ENCODE measurements at places on chromosomes 3 and 15. TPM values are rescaled to one million over a fixed set of nuclear protein-coding genes. Genes with fewer than 3 reads are reported as not detected.
A peak's percentile ranks its signal among the peaks of the same experiment; 100 is the strongest.

DNA sequence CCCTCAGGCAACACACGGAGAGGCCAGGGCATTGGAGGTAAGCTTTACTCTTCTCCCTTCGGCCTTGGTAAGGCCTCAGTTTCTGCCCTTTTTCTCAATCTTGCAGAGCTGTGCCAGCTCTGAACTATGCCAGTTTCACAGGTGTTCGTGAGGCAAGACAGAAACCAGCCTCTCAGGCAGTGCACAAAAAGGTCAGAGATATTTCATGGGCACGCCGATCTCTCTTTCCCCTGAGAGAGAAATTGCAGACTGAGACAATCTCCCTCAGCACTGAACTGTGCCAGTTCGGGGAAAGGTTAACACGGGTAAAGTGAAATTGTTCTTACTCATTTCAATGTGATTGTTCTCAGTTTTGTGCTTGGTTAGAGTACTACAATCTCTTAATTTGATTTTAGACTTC lies 88.5 kb downstream of the GMNC start:
- H3K36me3 ChIP-seq = no peaks in the 10 kb centered on the region
- no peaks in the 10 kb centered on the region for H3K4me1 ChIP-seq
- no peaks in the 10 kb centered on the region for H3K27me3 ChIP-seq
- no peak for DNase-seq

The KLHL40 gene
- total RNA-seq = not detected

GRCh38 chr3:190005343-190006113 lies 115.2 kb downstream of the P3H2 start:
- H3K27ac ChIP-seq = no peak overlapping the region
- H3K4me3 ChIP-seq = no peak overlapping the region
- H3K36me3 ChIP-seq = no peaks in the 10 kb centered on the region
- H3K27me3 ChIP-seq = no peaks in the 10 kb centered on the region

DNA sequence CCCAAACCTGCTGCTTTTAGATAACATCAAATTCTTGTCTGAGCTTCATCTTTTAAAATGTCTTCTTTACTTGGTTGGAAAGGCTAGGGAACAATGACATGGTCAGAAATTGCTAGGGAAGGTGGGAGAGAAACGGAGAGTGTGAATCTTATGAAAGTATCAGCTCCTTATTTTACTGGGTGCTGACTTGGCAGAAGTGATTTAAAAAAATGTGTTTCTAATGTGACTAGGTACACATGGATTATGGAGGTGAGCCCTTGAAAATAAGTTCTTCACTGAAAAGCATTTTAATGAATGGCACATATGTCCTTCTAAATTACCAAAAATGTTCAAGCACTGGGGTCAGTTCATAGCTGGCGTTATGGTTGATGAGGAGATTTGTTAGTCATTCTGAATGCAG lies 54.0 kb upstream of the PPARG start:
- no peak for DNase-seq
- H3K36me3 ChIP-seq = no peaks in the 10 kb centered on the region
- H3K4me3 ChIP-seq = no peak overlapping the region
- H3K27me3 ChIP-seq = no peaks in the 10 kb centered on the region
- H3K4me1 ChIP-seq = no peaks in the 10 kb centered on the region
- no peak overlapping the region for H3K27ac ChIP-seq

- H3K4me3 ChIP-seq = no peak overlapping the region
- H3K27ac ChIP-seq = no peak overlapping the region
- DNase-seq = no peak
- H3K36me3 ChIP-seq = no peaks in the 10 kb centered on the region
Measured at GRCh38 chr15:75684648-75685047, 28.0 kb downstream of the CSPG4 start.

- H3K27ac ChIP-seq = no peak overlapping the region
- no peak for DNase-seq
- no peaks in the 10 kb centered on the region for H3K27me3 ChIP-seq
Measured at GRCh38 chr3:62936626-62937254, 61.5 kb upstream of the CADPS start.

GRCh38 chr3:56115698-56116097 lies 352.6 kb downstream of the ERC2 start:
- no peaks in the 10 kb centered on the region for H3K36me3 ChIP-seq
- no peak overlapping the region for H3K4me3 ChIP-seq
- H3K27me3 ChIP-seq = no peaks in the 10 kb centered on the region
- H3K4me1 ChIP-seq = no peaks in the 10 kb centered on the region
- H3K27ac ChIP-seq = no peak overlapping the region

The IL17RD gene
- total RNA-seq = 44.1 TPM

DNA sequence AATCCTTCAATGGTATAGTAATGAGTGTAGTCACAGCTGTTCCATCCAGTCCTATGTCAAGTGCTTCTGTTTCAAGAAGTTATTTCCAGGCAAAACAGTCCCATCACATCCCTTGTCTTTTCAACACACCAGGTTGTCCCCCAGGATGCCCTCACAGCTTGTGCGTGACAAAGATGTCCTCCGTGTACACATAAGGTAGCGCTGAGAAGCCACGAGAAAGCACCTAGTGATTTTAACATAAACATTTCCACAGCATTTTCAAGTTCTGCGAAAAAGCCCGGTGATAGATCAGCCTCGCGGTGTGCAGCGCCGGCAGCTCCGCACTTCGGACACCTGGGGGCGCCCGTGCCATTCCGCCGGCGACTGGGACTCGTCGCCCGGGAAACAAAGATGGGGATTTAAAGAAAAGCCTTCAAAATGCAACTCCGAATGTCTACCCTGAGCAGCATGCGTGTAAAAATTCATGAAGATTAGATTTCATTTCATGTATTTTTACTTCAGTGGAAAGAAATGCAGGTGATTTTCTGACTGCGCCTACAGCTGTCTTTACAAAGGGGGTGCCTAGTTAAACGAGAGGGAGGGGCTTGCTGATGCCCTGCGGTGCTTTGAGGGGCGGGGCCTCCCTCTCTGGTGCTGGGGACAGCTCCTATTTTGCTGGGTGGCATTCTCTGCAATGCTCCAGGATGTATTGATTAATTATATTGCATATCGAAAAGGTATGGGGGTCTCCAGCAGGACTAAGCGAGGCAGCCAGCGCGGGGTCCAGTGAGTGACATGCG lies 49.9 kb downstream of the KY start:
- no peak overlapping the region for H3K4me3 ChIP-seq
- peak; percentile 61 for DNase-seq

- H3K36me3 ChIP-seq = no peaks in the 10 kb centered on the region
- DNase-seq = no peak
- H3K4me3 ChIP-seq = no peak overlapping the region
- H3K4me1 ChIP-seq = no peaks in the 10 kb centered on the region
- H3K27ac ChIP-seq = no peak overlapping the region
Measured at GRCh38 chr3:87993566-87993965, 65.2 kb downstream of the CGGBP1 start.

GRCh38 chr15:58026051-58026450 lies 39.5 kb downstream of the ALDH1A2 start:
- no peak overlapping the region for H3K4me3 ChIP-seq
- no peak for DNase-seq
- H3K27ac ChIP-seq = no peak overlapping the region
- no peaks in the 10 kb centered on the region for H3K4me1 ChIP-seq
- no peaks in the 10 kb centered on the region for H3K27me3 ChIP-seq
- no peaks in the 10 kb centered on the region for H3K36me3 ChIP-seq

DNA sequence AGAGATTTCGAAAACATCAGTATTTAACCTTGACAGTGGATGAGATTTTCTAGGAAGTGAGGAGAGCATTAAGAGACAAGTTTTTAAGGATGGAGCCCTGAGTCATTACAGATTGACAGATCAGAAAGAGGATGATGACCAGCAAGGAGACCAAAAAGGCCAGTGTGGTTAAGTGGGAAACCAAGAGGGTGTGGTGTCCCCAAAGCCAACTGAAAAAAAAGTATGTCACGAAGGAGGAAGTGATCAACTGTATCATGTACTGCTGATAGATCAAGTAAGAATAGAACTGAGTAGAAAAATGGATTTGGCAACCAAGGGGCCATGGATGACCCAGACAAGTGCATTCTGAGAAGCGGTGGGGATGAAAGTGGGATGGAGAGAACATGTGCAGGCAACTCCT lies 491.8 kb downstream of the FHIT start:
- H3K27ac ChIP-seq = no peak overlapping the region
- no peaks in the 10 kb centered on the region for H3K4me1 ChIP-seq
- no peaks in the 10 kb centered on the region for H3K27me3 ChIP-seq
- H3K36me3 ChIP-seq = no peaks in the 10 kb centered on the region
- no peak overlapping the region for H3K4me3 ChIP-seq
- DNase-seq = no peak

DNA sequence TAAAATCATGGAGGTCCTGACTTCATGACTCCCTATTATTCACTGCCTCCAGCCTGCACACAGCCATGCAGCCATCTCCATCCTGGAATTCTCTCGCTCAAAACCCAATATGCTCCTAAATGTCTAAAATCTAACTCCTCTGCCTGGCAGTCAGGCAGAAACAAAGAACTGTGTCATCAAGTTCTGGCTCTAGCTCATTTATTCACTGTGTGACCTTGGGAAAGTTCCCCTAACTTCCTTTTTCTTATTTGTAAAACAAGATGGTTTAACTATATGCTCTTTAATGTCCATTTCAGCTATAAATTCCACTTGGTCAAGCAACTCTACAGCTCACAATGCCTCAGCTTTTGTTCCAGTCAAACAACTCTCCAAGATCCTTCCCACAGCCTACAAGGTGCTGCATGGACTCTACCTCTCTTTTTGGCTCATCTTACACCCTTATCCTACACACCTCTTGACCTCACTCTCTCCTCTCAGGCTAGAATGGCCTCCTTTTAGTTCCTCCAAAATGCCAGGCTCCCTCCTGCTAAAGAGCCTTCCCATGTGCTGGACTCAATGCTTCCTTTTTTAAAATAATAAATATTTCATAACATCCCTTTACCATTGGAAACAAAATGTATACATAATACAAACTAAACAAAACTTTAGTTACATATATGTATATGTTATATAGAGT lies 16.4 kb downstream of the PIK3CB start:
- H3K4me1 ChIP-seq = no peaks in the 10 kb centered on the region
- H3K4me3 ChIP-seq = no peak overlapping the region
- no peak for DNase-seq
- no peaks in the 10 kb centered on the region for H3K36me3 ChIP-seq
- no peak overlapping the region for H3K27ac ChIP-seq

The ZNF501 gene
- 319 TPM for total RNA-seq

GRCh38 chr3:133413161-133414020 lies 13.5 kb downstream of the BFSP2 start:
- no peak overlapping the region for H3K4me3 ChIP-seq
- H3K27me3 ChIP-seq = no peaks in the 10 kb centered on the region
- no peaks in the 10 kb centered on the region for H3K4me1 ChIP-seq
- peak overlapping the region; percentile 77 for H3K27ac ChIP-seq

DNA sequence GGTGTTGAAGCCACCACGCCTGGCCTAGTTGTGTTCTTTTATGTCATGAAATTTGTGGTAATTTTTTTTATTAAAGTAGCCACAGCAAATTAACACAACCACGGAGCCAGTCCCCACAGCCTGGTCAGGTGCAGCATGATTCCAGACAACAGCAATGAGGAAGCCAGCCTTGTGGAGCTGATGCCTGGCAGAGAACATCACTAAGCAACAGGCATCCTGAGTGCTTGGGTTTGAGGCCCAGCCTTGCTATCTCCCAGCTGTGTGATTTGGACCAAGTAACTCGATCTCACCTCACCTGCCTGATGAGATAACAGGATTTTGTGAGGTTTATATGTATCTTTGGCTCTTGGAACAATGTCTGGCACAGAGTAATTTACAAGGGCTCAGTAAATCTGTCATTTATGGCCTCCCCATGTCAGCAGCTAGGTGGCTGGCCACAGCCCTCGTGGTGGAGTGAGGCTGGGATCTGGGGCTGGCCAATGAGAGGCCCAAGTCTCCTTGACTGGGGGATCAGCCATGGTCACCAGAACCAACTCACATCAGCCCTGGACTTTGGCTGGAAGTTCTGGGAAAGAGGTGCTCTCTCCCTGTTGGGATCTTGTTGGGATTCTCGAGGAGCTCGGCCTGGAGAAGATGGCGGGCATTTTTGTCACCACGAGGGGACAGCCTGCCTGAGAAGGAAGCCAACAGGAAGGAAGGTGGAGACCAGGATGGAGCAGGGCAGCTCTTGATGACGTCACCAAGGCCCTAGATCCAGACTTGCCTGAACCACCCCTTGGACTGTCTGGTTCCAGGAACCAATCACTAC lies 22.8 kb upstream of the FLNB start:
- no peak overlapping the region for H3K27ac ChIP-seq
- H3K4me3 ChIP-seq = no peak overlapping the region
- H3K4me1 ChIP-seq = no peaks in the 10 kb centered on the region
- no peaks in the 10 kb centered on the region for H3K27me3 ChIP-seq
- DNase-seq = no peak
- no peaks in the 10 kb centered on the region for H3K36me3 ChIP-seq

GRCh38 chr3:53040351-53040820 lies 5.5 kb downstream of the SFMBT1 start:
- no peaks in the 10 kb centered on the region for H3K4me1 ChIP-seq
- H3K27me3 ChIP-seq = no peaks in the 10 kb centered on the region
- no peak overlapping the region for H3K4me3 ChIP-seq
- H3K36me3 ChIP-seq = no peaks in the 10 kb centered on the region
- no peak for DNase-seq

DNA sequence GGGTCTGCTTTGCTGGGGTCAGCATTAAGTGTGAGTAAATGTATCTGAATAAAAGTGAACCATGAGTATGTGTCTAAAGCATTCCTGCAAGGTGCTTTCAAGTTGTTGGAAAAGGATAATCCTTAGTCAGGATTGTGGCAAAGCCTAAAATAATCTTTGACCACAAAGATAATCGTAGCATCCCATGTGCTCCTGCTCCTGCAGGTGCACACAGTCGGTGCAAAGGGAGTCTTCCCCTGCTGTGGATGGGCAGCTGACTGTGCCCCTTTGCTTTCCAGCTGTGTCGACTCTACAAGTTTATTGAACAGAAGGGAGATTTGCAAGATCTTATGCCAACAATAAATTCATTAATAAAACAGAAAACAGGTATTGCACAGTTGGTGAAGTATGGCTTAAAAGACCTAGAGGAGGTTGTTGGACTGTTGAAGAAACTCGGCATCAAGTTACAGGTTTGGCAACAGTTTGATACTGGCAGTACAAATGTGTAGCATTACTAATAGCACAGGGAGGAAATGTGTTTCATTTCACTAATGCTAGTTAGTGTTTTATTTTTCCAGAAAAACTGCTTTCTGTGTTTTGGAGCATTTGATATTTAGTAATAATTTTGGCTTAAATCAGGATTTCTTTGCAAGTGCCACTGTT lies 22.6 kb downstream of the SRP14 start:
- no peaks in the 10 kb centered on the region for H3K36me3 ChIP-seq
- H3K27ac ChIP-seq = no peak overlapping the region
- no peaks in the 10 kb centered on the region for H3K4me1 ChIP-seq
- H3K4me3 ChIP-seq = no peak overlapping the region
- H3K27me3 ChIP-seq = no peaks in the 10 kb centered on the region

The GCHFR gene
- 6.2 TPM for total RNA-seq

- H3K36me3 ChIP-seq = no peaks in the 10 kb centered on the region
- H3K27me3 ChIP-seq = no peaks in the 10 kb centered on the region
- no peak for DNase-seq
- no peak overlapping the region for H3K27ac ChIP-seq
Measured at GRCh38 chr15:86295511-86295910, 215.8 kb downstream of the AGBL1 start.

The SLC9C1 gene
- not detected for total RNA-seq

All from uterus (tissue), 4 donors.